ENCODE measurements at places on chromosomes 6 and 20.

DNA sequence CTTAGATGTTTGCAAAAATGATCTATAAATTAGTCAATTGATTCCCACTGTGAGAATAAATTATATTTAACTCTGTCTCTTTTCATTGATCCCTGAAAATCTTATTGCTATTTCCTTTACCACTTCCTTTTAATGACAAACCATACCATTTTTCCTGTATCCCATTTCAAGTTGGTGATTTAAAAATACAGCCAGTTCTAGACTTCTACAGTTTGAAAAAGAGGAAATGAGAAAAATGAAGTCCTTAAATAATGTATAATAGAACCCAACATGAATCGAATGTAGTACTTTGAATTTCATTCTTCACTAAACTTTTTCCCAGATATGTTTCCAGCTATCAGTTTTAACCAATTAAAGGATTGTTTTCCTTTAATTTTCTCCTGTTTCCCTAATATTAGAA is 29.5 kb upstream of the SDHAF4 start:
- ATAC-seq: no peak

DNA sequence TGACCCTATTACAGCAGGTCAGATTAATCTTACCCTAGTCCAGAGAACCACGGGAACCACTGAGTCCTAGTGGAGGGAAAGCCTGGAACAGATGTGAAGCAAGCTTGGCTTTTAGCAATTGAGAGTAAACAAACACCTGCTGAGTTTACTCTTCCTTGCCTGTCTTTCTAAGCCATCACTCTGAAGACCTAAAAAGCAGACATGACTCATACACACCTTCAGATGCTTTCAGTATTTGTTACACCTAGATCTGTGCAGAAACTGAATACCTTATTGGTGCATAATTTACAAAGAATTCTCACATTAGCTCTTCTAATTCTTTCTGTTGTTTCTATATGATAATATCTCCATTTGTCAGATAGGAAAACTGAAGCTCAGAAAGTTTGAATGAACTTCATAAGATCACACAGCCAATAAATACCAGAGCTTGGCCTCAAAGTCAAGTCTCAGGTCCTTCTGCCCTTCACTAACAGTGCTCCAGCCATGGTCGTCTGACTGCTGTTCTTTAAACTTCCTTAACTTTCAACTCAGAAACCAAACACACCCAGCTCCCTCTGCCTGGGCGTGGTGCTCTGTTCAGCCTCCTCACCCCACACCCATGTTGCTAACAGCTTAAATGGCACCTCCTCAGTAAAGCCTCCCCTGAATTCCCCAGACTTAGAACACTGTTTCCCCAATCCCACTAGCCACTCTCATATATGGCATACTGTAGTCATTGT is 8.6 kb upstream of the GABBR1 start:
- ATAC-seq: no peak

DNA sequence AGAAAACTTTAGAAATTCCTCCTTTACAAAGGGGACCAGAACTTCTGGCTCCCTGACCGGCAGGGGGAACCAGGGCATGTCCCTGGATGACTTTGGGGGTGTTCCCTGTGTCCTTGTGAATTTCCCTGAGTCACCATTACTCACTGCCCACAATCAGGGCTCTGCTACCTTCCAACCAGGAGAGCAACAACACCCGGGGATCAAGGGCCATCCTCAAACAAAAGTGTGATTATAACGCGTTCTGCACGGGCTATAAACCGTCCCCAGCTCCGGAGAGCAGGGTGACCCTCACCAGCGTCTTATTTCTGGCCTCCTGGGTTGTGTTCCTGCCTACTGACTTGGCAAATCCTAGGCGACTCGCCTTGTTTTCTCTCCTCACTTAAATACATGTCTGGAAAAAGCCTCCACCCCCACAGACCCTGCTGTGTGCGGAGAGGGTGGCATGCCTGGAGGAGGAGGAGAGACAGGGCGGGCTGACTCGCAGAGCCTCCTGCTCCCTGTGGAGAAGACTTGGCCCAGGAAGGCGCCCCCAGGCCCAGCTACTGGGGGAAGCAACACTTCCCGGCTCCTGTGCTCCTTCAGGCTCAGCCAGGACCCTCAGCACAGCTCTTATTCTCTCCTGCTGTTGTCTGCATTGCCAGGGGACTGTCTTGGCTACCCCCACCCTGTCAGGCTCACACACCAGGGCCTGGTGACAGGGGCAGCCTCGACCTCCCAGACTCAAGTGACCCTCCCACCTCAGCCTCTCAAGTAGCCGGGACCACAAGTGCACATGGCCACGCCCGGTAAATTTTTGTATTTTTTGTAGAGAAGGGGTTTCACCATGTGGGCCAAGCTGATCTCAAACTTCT is 54.1 kb downstream of the FGD2 start:
- peak; percentile 94 for ATAC-seq

DNA sequence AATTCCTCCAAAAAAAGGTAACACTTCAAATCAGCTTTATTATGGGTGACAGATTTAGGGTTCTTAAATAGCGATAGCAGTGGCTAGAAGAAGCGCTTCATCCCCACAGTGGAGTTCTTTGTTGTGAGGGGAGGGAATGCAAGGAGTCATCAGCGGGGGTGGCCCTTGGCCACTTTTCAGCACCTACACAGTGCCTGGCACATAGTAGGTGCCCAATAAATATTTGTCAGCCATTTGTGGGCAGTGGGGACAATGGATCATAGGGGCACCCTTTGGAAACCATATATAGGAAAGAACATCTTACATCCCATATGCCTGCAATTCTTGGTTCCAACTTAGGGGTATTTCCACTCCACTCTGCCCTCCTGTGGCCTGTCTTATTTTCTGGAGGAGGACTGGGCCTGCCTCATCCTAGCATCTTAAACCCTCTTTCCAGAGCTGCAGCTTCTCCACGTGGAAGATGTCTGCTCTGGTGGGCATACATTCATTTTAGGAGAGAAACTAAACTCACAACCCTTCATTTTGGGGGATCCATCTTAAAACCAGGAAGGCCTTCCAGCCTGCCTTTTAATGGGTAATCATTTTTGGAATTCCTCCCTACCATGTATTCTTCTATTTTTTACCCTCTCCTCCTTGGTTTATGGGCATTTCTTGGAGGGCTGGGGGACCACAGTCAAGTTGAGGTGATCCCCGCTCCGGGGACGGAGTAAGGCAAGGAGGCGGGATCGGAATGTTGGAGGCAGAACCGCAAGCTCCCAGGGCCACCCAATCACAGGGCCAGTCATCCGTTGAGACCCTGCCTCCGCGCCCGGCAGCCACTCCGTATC is 2.6 kb upstream of the GPSM3 start:
- peak; percentile 92 for ATAC-seq
